ENCODE measurements at places on chromosomes 1 and 21. TPM values are rescaled to one million over a fixed set of nuclear protein-coding genes. Genes with fewer than 3 reads are reported as not detected.
A peak's percentile ranks its signal among the peaks of the same experiment; 100 is the strongest.

DNA sequence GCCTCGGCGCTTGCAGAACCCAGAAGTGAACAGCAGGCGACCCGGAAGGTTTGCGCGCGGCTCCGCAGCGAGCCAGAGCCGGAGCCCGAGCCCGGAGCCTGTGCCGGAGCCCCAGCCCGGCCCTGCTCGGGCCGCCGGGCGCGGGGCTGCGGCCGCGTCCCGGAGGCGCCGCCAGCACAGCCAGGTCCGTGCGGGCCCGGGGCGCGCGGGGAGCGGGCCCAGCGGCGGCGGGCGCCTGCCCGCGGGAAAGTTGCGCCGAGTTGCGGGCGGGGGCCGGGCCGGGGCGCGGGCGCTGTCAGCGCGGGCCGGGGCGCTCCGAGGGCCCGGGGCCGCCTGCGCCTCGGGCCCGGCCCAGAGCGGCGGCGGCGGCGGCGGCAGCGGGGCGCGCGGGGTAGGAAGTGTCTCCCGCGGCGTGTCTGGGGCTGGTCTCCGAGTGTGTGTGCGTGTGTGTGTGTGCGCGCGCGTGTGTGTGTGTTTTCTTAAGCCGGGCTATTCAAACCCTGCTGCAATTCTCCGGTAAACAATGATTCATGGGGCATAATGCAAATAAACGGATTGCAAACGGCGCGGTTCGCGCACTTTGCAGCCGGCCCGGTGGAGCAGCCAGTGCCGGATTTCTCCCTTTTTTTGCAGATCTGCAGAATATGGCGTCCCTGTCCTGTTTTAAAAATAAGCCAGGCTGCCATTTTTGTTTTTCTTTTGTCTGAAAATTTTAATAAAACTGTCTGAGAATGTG is at the start of gene ZNF362:
TSS of gene ZNF362 (plus strand) at position 22 of the 736 bp plus-strand sequence. CDS start 14,083 bp downstream, outside the sequence.
- peak within 1 kb of the TSS; percentile 26 for H3K27ac ChIP-seq
- no peaks in the 10 kb centered on the region for H3K36me3 ChIP-seq
- no peaks in the 10 kb centered on the region for H3K27me3 ChIP-seq

GRCh38 chr1:96016219-96016618 is 705.4 kb upstream of the PTBP2 start:
- no peaks in the 10 kb centered on the region for H3K27me3 ChIP-seq
- H3K27ac ChIP-seq, result no peak overlapping the region
- no peak overlapping the region for H3K4me3 ChIP-seq
- no peaks in the 10 kb centered on the region for H3K4me1 ChIP-seq

DNA sequence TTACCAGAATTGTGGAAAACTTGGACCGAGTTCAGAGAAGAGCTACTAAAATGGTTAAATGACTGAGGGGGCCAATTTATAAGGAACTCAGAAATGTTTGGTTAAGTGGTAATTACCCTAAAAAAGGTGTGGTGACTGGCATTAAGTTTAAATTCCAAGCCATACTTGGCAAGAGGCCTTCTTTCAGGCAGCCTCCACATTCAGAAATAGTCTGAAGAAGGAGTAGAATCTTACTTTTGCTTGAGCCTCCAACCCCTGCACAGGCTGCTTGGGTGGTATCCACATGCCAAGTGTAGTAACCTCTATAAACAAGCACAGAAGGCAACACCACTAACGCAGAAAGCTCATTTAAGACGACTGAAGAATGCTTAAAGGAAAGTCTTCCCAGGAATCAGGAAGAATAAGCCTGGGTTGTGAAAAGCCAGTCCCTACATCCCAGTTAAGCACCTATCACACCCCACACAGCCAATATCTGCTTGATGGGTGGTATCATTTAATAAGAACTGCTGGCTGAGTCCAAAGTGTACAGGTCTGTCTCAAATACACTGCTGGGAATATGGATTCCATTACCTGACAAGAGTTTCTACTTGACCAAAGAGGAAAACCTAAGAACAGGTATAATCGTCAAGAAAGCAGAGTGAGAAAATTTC is 13.7 kb upstream of the GORAB start:
- DNase-seq, result no peak
- H3K27ac ChIP-seq, result no peak overlapping the region
- H3K27me3 ChIP-seq, result no peaks in the 10 kb centered on the region
- H3K4me3 ChIP-seq, result no peak overlapping the region

DNA sequence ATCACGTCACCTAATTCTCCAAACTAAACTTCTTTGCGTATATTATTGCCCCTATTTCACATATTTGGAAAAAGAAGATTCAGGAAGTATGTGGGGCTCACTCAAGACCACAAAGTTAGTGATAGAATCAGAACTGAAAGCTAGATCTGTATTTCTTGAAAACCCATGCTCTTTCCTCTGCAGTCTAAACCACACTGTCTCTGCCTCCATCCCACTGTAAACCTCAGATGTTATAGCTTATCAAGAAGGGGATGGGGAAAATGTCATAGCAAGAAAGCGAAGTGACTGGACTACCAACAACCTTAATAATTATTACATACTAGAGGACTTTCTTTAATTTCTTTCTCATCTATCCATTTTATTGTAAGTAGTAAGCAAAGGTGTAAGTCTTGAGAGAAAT is 257.7 kb upstream of the SGIP1 start:
- no peak overlapping the region for H3K27ac ChIP-seq
- no peaks in the 10 kb centered on the region for H3K27me3 ChIP-seq
- H3K36me3 ChIP-seq, result no peaks in the 10 kb centered on the region
- H3K4me3 ChIP-seq, result peak overlapping the region; percentile 35
- peaks cover 68% of the 10 kb centered on the region for H3K4me1 ChIP-seq

The SLC37A1 gene
- 16.6 TPM for total RNA-seq
